Activated CD8-positive, alpha-beta T cell treated with anti-CD3 and anti-CD28 coated beads, Interleukin-2, amount 10 ng/mL, durations not matched to agents 7 days and 5 days (primary cell): ENCODE measurements at places on chromosomes 3 and 15. TPM values are rescaled to one million over a fixed set of nuclear protein-coding genes. Genes with fewer than 3 reads are reported as not detected.

- DNase-seq, result no peak
- H3K27ac ChIP-seq, result no peak overlapping the region
- no peak overlapping the region for H3K4me3 ChIP-seq
- no peaks in the 10 kb centered on the region for H3K4me1 ChIP-seq
These were observed 42.0 kb downstream of the IFT57 start for GRCh38 chr3:108180194-108180593.

DNA sequence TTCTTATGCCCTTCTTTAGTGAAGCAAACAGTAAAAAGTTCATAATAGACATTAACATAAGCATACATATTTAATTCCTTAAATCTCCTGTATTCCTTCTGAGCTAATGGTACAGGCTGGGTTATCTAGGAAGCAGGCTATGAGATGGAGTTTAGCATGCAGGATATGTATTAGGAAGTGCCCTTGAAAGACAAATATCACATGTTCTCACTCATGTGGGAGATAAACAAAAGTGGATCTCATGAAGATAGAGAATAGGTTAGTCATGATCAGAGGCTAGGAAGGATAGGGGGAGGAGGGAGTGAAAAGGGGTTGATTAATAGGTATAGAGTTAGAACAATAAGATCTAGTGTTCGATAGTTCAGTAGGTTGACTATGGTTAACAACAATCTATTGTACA, 105.4 kb downstream of the CLASP2 start:
- no peak overlapping the region for H3K27ac ChIP-seq
- DNase-seq, result no peak
- no peak overlapping the region for H3K4me3 ChIP-seq
- H3K27me3 ChIP-seq, result no peaks in the 10 kb centered on the region
- peaks cover 5% of the 10 kb centered on the region for H3K36me3 ChIP-seq
- no peaks in the 10 kb centered on the region for H3K4me1 ChIP-seq

GRCh38 chr15:98952381-98952803, 55.2 kb downstream of the PGPEP1L start:
- H3K36me3 ChIP-seq, result no peaks in the 10 kb centered on the region
- H3K4me1 ChIP-seq, result peaks cover 26% of the 10 kb centered on the region
- DNase-seq, result peak; percentile 25
- H3K4me3 ChIP-seq, result peak overlapping the region; percentile 34

- peak overlapping the region; percentile 87 for H3K4me3 ChIP-seq
- peaks cover 29% of the 10 kb centered on the region for H3K36me3 ChIP-seq
- H3K27ac ChIP-seq, result peak overlapping the region; percentile 90
- H3K4me1 ChIP-seq, result peaks cover 50% of the 10 kb centered on the region
- DNase-seq, result no peak
These were observed 1.2 kb upstream of the C15orf40 start for GRCh38 chr15:83012636-83013035.

Gene APOD
- not detected for total RNA-seq

GRCh38 chr3:143416229-143416628, 296.7 kb downstream of the CHST2 start:
- H3K36me3 ChIP-seq, result no peaks in the 10 kb centered on the region
- no peak overlapping the region for H3K27ac ChIP-seq
- no peak overlapping the region for H3K4me3 ChIP-seq
- peaks cover 3% of the 10 kb centered on the region for H3K4me1 ChIP-seq

GRCh38 chr15:46280762-46281542, 646.1 kb downstream of the SQOR start:
- H3K4me3 ChIP-seq, result no peak overlapping the region
- H3K4me1 ChIP-seq, result no peaks in the 10 kb centered on the region
- H3K27ac ChIP-seq, result no peak overlapping the region
- no peak for DNase-seq
- H3K27me3 ChIP-seq, result no peaks in the 10 kb centered on the region

Gene SAXO2
- 1.6 TPM for total RNA-seq

Gene TBC1D5
- total RNA-seq, result 52.8 TPM

- H3K4me3 ChIP-seq, result no peak overlapping the region
- no peaks in the 10 kb centered on the region for H3K4me1 ChIP-seq
- DNase-seq, result no peak
- H3K27me3 ChIP-seq, result no peaks in the 10 kb centered on the region
These were observed 166.0 kb downstream of the DPH6 start for GRCh38 chr15:35379972-35380371.

GRCh38 chr3:32454731-32455608, 47.7 kb downstream of the CMTM6 start:
- H3K36me3 ChIP-seq, result peaks cover 38% of the 10 kb centered on the region
- no peak for DNase-seq
- H3K4me1 ChIP-seq, result peaks cover 50% of the 10 kb centered on the region
- H3K27me3 ChIP-seq, result no peaks in the 10 kb centered on the region
- no peak overlapping the region for H3K4me3 ChIP-seq

- peaks cover 2% of the 10 kb centered on the region for H3K4me1 ChIP-seq
- H3K27ac ChIP-seq, result no peak overlapping the region
- no peak for DNase-seq
These were observed 13.7 kb upstream of the TLE3 start for GRCh38 chr15:70111203-70112073.

DNA sequence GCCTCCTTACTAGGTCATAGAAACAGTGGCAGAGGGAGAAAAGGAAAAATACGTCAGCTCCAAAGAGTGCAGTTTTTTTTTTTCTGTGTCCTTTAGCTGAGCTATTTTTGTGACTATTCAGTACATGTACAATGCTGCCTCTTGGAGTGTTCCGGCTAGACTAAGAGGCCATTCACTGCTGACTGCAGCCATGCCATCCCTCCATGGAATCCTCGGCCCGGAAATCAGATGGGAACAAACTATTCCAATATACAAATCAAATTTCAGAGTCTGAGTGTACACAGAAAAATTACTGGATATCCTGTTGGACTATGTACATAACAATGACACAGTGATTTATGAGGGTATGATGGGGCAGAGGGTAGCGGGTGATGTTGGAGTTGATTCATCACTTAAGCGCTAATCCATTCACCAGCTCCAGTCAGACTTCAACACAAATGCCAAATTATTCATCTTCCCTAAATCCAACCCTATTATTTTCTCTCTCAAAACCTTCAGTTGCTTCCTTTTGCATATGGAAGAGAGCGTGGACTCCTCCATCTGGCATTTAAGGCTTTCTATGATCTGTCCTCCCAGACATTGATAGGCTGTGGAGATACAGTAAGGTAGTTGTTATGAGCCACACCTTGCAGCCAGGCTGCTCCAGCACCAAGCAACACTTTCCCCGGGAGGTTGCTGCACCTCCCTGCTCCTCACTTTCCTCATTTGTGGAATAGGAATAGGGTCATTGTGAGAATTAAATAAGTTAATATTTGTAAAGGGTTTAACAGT, 109.1 kb downstream of the LPP start:
- H3K4me3 ChIP-seq, result no peak overlapping the region
- no peaks in the 10 kb centered on the region for H3K27me3 ChIP-seq
- H3K27ac ChIP-seq, result no peak overlapping the region
- peaks cover 4% of the 10 kb centered on the region for H3K36me3 ChIP-seq
- H3K4me1 ChIP-seq, result no peaks in the 10 kb centered on the region

DNA sequence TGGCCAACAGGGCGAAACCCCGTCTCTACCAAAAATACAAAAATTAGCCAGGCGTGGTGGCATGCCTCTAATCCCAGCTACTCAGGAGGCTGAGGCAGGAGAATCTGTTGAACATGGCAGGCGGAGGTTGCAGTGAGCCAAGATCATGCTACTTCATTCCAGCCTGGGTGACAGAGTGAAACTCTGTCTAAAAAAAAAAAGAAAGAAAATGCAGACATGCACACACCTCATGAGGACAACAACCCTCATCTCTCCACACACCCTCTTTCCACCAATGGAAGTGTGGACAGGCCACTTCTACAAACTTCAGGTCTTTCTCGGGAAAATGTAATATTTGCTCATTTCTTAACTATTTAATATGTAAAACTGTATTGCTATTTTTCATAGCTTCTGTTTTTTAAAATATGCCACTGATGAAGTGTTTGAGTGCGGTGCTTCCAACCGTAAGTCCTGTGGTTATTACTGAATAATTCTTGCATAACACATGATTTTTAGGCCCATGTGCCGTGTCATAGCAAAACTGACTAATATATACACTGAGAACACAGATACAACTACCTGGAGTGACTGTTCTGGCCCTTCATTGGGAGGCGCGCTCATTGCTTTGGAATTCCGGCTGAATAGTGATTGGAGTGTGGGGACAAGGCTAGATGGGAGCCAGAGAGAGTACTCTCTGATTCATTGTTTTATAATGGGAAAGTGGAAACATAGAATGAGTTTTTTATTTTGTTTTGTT, 23.1 kb downstream of the LRRC31 start:
- H3K36me3 ChIP-seq, result no peaks in the 10 kb centered on the region
- no peak overlapping the region for H3K27ac ChIP-seq
- no peak overlapping the region for H3K4me3 ChIP-seq
- no peaks in the 10 kb centered on the region for H3K4me1 ChIP-seq

Gene ZBTB38
- total RNA-seq, result 29.6 TPM

GRCh38 chr3:64977308-64978100, 289.7 kb upstream of the ADAMTS9 start:
- no peaks in the 10 kb centered on the region for H3K27me3 ChIP-seq
- H3K4me1 ChIP-seq, result no peaks in the 10 kb centered on the region
- no peak overlapping the region for H3K4me3 ChIP-seq
- H3K27ac ChIP-seq, result no peak overlapping the region
- no peaks in the 10 kb centered on the region for H3K36me3 ChIP-seq

Gene BNC1
- total RNA-seq, result not detected

- no peak overlapping the region for H3K27ac ChIP-seq
- no peaks in the 10 kb centered on the region for H3K36me3 ChIP-seq
- H3K4me1 ChIP-seq, result peaks cover 5% of the 10 kb centered on the region
- DNase-seq, result no peak
- peaks cover 31% of the 10 kb centered on the region for H3K27me3 ChIP-seq
- H3K4me3 ChIP-seq, result no peak overlapping the region
These were observed 11.6 kb downstream of the PLA1A start for GRCh38 chr3:119609301-119609700.

Gene AMOTL2
- total RNA-seq, result not detected

DNA sequence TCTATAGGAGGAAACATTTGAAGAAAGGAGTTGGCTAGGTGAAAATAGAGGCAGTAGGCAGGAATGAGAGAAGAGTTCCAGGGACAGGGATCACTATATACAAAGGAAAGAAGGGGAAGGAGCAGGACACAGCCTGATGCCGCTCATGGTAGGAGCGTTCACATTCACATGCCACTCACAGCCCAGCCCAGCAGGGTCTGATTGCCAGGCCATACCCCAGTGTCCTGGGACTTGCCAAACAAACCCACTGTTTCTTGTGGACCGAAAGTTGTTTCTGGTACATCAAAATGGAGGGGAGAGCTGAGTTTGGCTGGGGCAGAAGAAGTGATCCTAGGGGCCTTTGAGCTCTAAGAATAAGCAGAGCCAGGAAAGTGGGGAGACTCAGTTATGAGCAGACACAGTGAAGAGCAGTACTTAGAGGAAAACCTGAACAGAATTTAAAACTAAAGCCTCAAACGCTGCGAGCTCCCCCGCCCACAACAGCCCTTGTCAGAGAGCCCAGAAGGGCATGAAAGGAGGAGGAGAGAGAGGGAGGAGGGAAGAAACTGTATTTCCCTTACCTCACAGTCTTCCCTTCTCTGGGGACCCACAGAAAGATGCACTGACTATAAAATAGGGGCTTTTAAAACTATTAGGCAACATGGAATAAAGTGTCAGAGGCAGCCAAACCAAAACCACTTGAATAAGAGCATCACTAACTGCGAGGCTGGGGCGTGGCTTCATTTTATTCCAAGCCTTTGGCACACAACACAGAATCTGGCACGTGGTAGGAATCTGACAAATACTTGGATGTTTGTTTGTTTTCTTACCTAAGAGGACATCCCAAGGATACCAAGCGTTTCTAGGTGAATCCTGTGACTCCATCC, 129.0 kb downstream of the RPL22L1 start:
- no peak overlapping the region for H3K27ac ChIP-seq
- H3K4me3 ChIP-seq, result no peak overlapping the region
- H3K27me3 ChIP-seq, result peaks cover 9% of the 10 kb centered on the region

DNA sequence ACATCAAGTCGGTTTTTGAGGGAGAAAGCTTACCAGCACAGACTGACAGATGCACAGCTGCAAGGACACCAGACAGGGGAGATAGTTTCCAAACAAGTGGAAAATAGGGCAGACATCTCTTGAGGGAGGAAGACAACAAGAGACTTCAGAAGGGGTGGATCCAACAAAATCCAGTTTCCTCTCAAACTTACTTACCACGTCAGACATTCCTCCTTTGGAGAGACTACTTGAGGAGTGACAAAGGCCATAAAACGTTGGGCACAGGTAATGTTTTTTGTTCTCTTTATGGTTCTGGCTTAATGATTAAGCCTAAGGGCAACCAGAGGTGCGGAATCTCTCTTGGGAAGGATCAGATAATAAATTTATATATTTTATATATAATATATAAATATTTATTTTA, 76.1 kb downstream of the CD200 start:
- no peak for DNase-seq
- H3K4me3 ChIP-seq, result no peak overlapping the region
- H3K27ac ChIP-seq, result no peak overlapping the region
- peaks cover 10% of the 10 kb centered on the region for H3K4me1 ChIP-seq
- H3K27me3 ChIP-seq, result no peaks in the 10 kb centered on the region

DNA sequence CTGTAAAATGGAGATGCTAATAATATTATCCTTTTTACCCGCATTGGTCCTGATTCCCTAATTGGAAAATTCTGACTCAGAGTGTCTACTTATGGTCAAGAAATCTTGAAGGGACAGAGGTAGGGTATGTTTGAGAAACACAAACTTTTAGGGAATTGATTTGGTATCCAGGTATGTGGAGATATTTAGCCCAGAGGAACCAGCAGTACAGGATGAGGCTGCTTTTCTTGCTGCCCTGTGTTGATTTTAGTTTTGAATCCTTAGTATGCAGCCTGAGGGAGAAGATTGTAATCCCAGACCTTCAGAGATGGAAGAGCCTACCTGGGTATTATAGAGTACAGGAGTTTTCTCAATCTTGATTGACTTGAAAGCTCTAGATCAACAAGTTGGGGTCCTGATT, 569.1 kb downstream of the PDCD6IP start:
- no peak for DNase-seq
- H3K27me3 ChIP-seq, result no peaks in the 10 kb centered on the region
- H3K27ac ChIP-seq, result no peak overlapping the region

- H3K4me1 ChIP-seq, result peaks cover under 1% of the 10 kb centered on the region
- DNase-seq, result no peak
- H3K4me3 ChIP-seq, result no peak overlapping the region
- no peaks in the 10 kb centered on the region for H3K36me3 ChIP-seq
- H3K27me3 ChIP-seq, result no peaks in the 10 kb centered on the region
These were observed 6.4 kb downstream of the CFAP20DC start for GRCh38 chr3:59043391-59043790.

Gene SEMA3G
- 0.21 TPM for total RNA-seq

DNA sequence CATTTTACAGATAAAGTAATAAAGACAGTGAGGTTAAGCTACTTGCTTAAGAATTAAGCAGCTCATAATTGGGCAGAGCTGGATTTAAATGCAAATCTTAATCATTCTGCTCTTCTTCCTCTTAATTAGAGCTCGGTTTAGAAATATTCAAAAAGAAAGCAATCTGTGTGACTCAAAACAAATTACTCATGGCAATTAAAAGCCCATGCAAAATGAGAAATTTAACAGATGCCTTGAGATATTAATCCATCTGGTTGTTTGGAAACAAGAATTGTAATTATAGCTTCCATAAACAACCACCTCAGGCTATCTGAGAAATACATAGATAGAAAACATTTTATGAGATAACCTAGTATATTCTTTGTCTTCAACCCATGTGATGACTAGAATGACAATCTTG, 44.2 kb upstream of the DCBLD2 start:
- H3K27me3 ChIP-seq, result peaks cover 4% of the 10 kb centered on the region
- H3K4me3 ChIP-seq, result no peak overlapping the region
- no peak overlapping the region for H3K27ac ChIP-seq
- H3K36me3 ChIP-seq, result no peaks in the 10 kb centered on the region
- DNase-seq, result no peak
- no peaks in the 10 kb centered on the region for H3K4me1 ChIP-seq

GRCh38 chr15:57806003-57806402, 99.5 kb downstream of the POLR2M start:
- no peak overlapping the region for H3K4me3 ChIP-seq
- no peak for DNase-seq
- no peaks in the 10 kb centered on the region for H3K36me3 ChIP-seq
- H3K27ac ChIP-seq, result no peak overlapping the region
- peaks cover 3% of the 10 kb centered on the region for H3K27me3 ChIP-seq
